Esophagus squamous epithelium (tissue), 5 donors: ENCODE measurements at places on chromosomes 11 and 22.

- DNase-seq = no peak
These were observed 72.4 kb downstream of the TEAD1 start for GRCh38 chr11:12746593-12747097.

DNA sequence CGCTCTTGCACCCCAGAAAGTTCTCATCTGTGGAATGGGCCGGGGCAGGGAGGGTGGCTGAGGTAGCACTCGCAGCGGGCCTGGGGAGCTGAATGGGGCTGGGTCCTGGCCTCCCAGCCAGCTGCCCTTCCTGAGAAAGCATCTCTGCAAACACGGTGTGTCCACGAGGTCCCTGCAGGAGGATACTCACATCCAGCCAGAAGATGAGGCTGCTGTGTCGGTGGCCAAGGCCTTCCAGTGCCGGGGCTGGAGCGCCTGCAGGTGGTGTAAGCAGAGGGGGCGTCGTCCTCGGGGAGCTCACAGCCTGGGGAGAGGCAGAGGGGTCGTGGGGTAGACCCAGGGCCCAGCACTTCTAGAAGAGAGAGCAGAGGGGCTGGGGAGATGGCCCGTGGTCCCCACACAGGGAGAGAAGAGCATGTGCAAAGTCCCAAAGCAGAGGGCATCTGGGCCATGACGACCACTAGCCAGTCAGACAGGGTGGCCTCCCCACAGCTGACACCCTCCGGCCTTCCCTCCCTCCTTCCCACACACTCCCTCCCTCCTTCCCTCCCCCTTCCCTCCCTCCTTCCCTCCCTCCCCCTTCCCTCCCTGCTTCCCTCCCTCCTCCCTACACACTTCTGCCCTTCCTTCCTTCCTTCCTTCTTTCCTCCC, 97.9 kb downstream of the WNT7B start:
- no peak for DNase-seq

- DNase-seq = no peak
These were observed 217.8 kb upstream of the ZBED5 start for GRCh38 chr11:11075515-11076171.

- no peak for DNase-seq
These were observed 77.7 kb downstream of the BARX2 start for GRCh38 chr11:129453293-129453721.

DNA sequence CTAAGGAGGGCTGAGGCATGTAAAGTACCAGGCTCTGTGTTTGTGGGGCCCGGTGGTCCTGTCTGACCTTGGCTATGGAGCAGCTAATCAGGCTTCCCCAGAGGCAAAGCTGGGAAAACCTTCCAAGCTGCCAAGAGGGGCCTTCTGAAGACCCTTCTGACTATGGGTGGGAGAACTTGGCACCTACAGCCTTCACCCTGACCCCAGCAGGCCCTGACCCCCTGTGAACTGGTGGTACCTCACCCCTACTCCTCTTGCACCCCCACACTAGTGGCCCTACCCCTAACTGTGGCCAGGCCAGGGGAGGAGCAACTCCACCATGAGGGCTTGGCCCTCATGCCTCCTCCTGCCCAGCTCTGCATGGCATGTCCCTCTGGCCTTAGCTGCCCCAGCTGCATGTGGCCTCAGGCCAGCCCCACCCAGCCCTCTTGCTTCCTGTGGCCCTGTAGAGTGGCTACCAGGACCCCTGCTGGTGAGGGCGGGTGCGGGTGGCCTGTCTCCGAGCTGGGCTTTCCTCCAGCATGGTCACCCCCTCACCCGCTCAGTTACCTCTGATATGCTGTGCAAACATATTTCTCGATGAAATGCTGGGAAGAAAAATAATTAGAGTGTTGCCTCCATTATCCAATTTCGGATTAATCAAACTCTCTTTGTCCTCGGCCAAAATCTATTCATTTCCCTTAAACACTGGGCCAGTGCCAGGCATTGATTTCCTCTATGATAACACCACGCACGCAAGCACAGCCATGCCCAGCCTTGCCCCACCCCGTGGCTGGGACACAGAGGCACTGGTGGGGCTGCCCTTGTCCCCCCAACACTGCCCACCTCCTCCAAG, 7.5 kb downstream of the GNAZ start:
- no peak for DNase-seq

GRCh38 chr11:19499026-19499669, 213.5 kb upstream of the NAV2 start:
- DNase-seq = no peak

DNA sequence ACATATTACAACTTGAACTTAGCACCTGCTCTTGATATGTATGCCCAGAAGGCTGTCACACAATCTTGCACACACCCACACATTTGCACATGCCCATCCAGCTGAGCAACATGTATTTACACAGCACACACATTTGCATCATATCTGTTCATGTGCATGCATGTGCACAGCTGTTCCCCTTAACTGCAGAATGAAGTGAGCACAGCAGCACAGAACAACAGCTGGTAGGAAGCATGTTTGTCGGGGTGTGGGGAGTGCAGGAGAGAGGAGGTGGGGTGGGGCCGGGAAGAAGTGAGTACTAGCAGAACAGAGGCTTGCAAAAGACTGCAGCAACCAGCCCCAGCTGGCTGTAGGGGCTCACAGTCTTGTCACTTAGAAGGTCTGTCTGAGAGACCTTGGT, 296.5 kb downstream of the KIRREL3 start:
- no peak for DNase-seq

- no peak for DNase-seq
These were observed 23.0 kb downstream of the LIMK2 start for GRCh38 chr22:31235081-31235480.

- no peak for DNase-seq
These were observed 10.5 kb downstream of the APIP start for GRCh38 chr11:34905666-34906065.

DNA sequence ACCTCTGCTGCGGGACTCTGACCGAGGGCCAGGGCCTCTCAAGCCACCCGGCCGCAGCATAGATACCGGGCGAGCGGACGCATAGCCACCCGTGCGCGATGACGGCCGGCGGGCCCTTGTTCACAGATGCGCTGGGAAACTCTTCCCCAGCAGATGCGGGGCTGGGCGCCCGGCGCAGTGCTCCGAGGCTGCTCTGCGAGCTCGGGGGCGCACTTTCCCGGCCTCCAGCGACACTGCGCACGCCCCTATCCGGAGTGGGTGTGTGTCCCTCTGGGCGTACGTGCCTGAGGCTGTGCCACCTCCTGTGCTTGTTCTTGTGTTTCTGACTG, 104.7 kb upstream of the E2F8 start:
- DNase-seq = no peak
